Femur (tissue), 1 donor: ENCODE measurements at places on chromosomes 2 and 18.

DNA sequence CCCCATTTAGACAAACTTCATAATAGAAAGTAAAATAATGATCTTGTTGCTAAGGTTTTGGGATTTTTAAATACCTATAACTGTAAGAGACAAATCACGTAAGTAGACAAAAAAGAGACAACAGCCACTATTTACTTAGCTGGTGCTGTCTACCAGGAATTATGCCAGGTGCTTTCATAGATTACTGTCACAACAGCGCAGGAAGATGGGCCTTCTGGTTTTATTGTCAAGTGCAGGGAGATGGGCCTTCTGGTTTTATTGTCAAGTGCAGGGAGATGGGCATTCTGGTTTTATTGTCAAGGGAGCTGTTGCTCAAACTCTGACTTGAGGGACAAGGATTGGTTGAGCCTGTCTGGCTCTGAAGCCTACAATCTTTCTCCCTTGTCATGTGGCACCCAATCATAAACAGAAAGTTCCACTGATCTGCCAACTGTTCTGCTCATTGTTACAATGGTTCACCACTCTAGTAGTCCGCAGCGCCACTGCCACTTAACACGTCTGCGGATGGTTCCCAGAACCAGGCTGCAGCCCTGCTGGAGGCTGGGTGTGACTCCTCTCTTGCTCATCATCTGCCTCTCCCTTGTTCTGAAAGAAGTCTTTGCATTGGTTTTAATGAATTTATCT is 95.0 kb downstream of the RNF144A start:
- no peak for DNase-seq

DNA sequence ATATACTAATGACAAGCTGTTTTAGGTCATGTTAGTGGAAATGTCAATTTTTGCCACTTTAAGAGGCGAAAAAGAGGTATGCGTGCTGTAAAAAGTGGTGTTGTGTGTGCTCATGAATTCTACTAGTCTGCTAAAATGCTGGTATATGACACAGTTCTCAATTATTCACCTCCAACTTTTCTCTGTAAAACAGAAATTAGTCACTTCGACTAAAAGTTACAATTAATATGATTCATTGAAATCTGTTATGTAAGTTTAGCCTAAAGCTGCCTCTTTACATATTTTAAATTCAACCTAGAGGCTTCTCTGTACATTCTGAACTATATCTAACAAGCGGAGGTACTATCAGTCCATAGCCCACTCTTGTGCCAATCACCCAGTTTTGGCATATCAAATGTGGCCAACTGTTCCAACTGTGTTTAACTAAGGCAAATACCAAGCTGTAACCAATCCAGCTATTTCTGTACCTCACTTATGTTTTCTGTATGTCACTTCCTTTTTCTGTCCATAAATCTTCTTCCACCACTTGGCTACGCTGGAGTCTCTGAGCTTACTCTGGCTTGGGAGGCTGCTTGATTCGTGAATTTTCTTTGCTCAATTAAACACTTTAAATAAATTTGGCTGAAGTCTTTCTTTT is 20.8 kb downstream of the BAZ2B start:
- no peak for DNase-seq

GRCh38 chr2:209391776-209392401 is 32.0 kb upstream of the MAP2 start:
- DNase-seq, result no peak

GRCh38 chr2:217929757-217930707 is 72.8 kb downstream of the TNS1 start:
- no peak for DNase-seq

- DNase-seq, result peak; percentile 67
Measured at GRCh38 chr2:224584785-224585210, 365 bp downstream of the CUL3 start.

- DNase-seq, result no peak
Measured at GRCh38 chr2:55948176-55948923, 24.8 kb upstream of the EFEMP1 start.

DNA sequence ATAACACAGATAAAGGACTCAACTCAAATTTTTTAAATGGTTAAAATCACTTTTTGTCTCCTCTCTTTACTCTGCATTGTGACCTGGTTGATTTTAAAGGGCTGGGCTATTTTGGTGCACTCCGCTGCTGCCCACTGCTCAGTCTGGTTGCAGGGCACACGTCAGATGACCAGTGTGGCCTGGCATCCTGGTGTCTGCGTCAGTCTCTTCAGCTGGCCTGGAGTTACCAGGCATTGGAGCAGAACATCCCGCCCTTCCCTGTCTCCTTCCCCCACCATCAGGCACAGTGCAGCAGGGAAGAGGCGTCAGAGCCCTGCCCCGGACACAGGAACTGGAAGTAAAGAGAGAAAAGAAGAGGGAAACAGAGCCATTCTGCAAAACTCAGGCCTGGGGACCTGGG is 8.9 kb downstream of the C1QL2 start:
- no peak for DNase-seq

GRCh38 chr2:182128821-182129707 is 143.4 kb downstream of the PPP1R1C start:
- no peak for DNase-seq

DNA sequence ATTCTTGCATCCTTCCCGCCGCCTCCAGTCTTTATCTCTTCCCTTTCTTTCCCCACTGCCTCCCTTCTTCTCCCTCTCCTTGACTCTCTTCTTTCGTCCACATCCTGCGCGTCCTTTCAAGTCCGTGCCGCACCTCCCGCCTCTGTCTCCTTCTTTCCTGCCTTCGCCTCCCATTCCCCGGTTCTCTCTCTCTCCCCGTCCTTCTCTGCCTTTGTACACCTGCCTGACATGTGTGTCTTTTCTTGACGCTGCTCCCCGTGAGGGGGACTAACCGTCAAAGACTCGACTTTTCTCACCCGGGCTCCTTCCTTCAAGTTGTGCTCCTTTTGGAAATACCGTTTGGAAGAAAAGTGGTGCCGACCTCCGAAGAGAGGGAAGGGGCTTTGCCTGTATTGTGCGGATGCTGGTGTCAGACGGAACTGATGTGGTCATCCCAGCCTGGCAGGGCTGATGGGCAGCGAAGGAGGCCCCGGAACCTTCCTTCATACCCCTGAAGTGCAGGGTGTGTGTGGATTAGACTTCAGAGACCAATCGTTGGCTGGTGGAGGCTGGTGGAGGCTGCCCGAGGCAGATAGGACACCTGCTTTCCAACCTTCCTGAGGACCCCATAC is 879 bp downstream of the TMEM178A start:
- no peak for DNase-seq

- peak; percentile 54 for DNase-seq
Measured at GRCh38 chr2:171347591-171348032, 86.2 kb downstream of the METTL8 start.

- no peak for DNase-seq
Measured at GRCh38 chr2:66717218-66717905, 282.4 kb downstream of the MEIS1 start.

- DNase-seq, result no peak
Measured at GRCh38 chr2:69545477-69545932, 98.0 kb downstream of the AAK1 start.

- no peak for DNase-seq
Measured at GRCh38 chr2:75551434-75551833, 9.3 kb downstream of the EVA1A start.

GRCh38 chr2:216665242-216665641 is 30.1 kb downstream of the IGFBP5 start:
- DNase-seq, result peak; percentile 66

DNA sequence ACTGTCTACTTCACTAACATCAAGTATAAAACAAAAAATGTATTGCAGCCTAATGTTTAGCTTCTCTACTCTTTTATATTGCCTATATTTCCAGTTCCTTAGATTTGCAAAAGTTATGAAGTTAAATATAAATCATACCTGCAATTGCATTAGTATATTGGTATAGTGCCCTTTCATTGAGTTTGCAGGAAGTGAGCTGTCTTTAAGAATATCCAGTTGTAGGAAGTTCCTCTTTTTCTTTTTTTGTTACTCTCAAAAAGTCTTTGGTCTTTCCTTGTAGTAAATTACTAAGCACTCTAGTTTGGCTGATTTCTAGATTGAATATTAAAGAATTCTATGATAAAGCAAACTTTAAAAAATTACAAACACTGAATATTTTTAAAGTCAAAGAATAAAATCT is 71.3 kb upstream of the FN1 start:
- no peak for DNase-seq
